ENCODE measurements at places on chromosomes 3 and 15. TPM values are rescaled to one million over a fixed set of nuclear protein-coding genes. Genes with fewer than 3 reads are reported as not detected.

- DNase-seq = no peak
Measured at GRCh38 chr15:47431501-47431900, 285.8 kb upstream of the SEMA6D start.

GRCh38 chr3:68703066-68703465, 229.3 kb downstream of the TAFA4 start:
- DNase-seq = no peak

ZNF385D gene
- 1.6 TPM for total RNA-seq

IL5RA gene
- total RNA-seq = not detected

DNA sequence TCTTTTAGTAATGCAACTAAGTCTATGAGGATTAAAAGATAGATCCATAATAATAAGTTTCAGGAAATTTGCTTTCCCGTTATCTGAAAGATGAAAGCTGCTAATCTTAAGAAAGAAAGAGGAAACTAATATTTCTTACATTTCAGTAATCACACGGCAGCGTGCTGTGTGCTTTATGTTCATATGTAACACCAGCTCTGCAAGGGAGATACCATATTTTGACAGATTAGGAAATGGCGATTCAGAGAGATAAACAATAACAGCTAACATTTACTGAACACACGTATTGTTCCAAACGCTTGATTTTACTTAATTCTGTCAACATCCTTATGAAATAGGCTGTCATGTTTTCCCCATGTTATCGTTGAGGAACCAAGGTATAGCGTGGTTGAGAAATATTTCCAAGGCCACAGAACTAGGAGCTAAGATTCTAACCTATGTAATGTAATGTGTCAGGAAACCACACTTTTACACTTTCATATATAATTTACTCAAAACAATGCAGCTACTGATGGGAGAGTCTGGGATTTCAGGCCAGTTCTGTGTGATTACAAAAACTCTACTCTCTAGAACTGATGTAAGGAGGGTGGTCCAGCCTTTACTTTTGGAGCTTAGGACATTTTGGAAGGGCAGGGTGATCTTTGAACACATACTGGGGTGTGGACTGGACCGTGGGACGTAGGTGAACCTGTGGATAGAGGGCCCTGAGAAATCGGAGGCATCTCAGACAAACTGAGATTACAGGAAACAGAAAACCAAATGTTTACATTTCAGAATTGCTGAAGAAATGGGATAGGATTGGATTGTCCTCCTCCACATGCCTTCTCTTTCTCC, 100.6 kb downstream of the IL1RAP start:
- no peak for DNase-seq

- DNase-seq = no peak
Measured at GRCh38 chr3:185595526-185595925, 9.4 kb downstream of the SENP2 start.

- DNase-seq = peak; percentile 31
Measured at GRCh38 chr15:83066034-83066733, 868 bp downstream of the BTBD1 start.

GASK1A gene
- not detected for total RNA-seq

BRPF1 gene
- 13.4 TPM for total RNA-seq

GRCh38 chr3:45366290-45366689, 22.1 kb upstream of the LARS2 start:
- DNase-seq = no peak

CFAP20DC gene
- 1.8 TPM for total RNA-seq

GRCh38 chr3:130433306-130433705, 83.7 kb upstream of the COL6A6 start:
- no peak for DNase-seq

DNA sequence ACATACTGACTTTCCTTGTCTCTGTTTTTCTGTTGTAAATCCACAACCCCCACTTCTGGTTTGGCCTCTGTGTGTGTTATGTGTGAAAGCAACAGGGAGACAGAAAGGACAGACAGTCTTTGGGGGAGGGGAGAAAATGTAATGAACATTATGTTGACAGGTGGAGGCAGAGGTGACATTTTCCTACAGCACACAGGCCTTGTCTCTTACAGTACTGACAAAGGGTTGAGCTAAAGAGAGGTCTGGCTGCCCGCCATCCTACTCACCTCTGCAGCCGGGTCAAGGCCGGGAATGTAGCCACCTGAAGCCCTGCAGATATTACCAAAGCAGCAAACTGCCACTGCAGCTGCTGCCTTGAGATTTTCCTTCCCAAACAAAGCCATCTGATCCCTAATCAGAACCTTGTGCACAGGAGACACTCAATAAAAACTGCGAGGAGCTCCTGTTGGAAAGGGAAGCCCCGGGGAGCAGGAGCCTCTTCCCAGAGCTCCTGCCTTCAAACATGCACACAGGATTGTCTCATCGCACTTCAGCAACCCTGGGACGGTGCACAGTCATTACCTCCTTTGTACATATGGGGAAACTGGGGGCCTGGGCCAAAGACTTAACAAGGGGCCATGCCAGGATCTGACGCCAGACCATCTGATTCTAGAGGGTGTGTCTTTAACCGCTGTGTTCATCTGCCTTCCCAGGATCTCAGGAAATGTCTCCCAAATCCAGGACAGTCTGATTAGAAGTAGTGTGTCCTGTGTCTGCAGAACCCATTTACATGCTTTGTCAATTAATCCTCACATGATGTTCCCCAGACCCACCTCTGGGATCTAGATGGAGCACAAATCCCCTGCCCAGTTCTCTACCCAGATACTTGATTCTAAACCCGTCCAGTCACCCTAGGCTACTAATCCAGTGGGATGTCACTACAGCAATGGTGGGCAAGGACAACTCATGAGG, 14.2 kb downstream of the MYO5C start:
- DNase-seq = no peak

UMPS gene
- total RNA-seq = 11.6 TPM

- no peak for DNase-seq
Measured at GRCh38 chr3:108079043-108079442, 11.8 kb downstream of the CD47 start.

Data from myocyte (in vitro differentiated cells).